Stimulated activated CD8-positive, alpha-beta memory T cell treated with anti-CD3 and anti-CD28 coated beads, Interleukin-7, amount 100 ng/mL, for 1 hour (primary cell): ENCODE measurements at places on chromosomes 3 and 15.

DNA sequence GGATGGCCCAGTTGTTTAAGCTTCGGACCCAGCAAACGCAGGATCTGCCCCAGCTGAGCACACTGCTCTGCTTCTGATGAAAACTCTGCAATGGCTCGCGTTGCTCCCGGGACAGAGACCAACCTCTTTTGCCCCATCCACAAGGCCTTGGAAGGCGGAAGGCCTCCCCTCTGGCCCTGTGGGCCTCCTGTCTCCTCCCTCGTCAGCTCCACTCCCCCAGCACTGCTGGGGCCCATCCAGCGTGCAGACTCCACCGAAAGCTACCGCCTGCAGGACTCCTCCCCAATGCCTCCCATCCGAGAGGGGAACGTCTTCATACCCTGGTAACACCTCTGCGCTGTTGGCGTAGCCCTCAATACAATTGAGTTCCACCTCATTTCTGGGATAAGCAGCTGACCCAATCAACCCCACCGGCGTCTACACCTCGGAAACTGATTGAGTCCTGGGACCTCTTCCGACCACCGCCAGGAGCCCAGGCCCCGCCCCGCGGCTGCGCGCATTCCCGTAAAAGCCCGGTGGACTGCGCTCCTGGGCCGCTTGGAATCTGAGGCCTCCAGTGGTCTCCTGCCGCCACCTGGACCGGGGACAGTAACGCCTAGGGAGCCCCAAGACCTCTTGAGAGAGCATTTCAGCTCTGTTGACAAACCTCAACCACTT, at the start of gene PRR23E:
TSS of gene PRR23E (plus strand) at position 556 of the 657 bp plus-strand sequence. CDS start 3,555 bp downstream, outside the sequence.
- DNase-seq, result no peak

DNA sequence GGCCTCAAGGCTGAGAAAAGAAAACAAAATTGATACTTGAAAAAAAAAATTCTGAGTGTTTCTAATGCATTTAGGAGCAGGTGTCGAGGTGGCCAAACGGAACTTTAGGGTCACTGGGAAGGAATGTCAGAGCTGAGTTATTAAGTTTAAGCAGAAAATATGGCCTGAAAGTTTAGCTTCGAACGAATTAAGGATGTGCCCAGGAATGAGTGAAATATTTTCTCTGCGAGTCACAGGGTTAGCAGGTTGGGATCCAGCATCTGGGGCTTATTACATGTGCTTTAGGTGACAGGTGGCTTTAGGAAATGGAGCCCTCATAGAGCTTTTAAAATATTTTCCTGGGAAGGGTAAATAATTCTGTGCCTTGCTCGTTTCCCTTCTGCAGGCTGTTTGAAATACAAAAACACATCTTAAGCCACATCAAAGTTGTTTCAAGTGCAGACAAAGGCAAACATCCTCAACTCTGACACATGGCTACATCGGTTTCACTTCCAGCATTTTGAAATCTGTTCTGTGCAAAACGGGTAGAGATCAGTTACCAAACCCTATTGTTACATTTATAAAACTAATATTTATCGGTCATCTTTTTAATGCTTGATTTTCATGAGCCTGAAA, 143.1 kb upstream of the ARRDC4 start:
- no peak for DNase-seq

- no peak for DNase-seq
These were observed 126.7 kb downstream of the ATP10A start for GRCh38 chr15:25736461-25736860.

GRCh38 chr3:13828501-13829265, 51.2 kb downstream of the WNT7A start:
- no peak for DNase-seq

- no peak for DNase-seq
These were observed 15.0 kb upstream of the UTS2B start for GRCh38 chr3:191345334-191345733.
